CD4-positive, alpha-beta T cell treated with Interleukin-1 beta for 1 hour (primary cell): ENCODE measurements at places on chromosomes 1 and 21.

DNA sequence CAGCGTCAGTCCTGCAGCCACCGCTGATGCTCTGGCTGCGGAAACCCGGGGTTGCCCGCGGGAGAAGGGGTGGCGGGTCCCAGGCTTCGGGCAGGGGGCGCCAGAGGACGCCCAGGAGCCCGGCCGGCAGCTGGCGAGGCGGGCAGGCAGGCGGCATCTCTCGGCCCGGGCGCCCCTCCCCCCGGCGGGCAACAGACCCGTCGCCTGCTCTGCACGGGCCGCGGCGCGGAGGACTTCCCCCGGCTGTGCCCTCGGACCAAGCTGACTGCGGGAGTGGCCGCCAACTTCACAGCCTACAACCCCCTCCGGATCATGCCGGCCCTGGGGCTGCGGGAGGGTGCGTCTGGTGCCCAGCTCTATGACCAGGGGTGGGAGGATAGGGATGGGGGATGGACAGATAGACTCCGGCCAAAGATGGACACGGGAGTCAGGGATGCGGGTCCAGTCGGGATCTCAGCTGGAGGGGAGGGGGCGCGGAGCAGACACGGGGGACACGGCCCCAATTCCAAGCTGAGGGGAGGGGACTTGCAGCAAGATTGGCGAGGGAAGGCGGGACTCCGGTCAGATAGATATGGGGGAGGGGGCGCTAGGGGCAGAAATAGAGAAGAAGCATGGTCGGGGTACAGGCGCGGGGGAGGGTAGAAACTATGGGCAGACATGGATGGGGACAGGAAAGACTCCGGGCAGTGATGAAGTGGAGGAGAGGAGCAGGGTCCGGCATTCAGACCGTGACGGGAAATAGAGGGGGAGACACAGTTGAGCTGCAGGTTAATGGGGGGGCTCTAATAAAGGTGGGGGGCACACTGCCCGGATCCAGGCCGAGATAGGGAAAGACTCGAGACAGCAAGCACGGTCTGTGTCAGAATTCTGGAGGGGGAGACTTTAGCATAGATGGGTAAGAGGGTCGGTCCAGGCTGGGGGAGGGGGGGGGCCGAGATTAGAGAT is 1.1 kb downstream of the ADGRB2 start:
- DNase-seq, result peak; percentile 75

DNA sequence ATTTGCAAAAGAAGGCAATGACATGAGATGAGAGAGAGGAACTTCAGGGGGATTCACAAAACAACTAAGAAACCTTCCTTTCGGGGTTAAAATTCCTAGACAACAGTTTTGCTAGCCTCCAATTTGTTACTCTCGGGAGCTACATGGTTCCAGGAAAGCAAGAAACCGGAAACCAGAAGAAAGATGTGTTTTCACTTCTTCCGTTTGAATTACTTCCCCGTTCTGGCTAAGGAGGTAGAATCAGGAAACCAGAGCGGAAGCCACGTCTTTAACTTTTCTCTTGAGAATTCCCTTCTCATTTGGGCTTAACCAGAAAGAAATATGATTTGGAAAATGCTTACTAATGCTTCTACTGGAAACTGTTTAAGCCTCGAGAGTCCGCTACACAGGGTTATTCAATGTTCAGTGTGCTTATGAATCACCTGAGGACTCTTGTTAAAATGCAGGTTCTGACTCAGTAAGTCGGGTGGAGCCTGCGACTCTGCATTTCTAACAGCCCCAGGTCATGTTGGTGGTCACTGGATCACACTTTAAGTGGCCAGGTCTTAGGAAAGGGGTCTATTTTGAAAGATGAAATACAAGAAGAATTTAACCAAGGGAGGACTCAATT is 43.5 kb upstream of the MCOLN3 start:
- no peak for DNase-seq

DNA sequence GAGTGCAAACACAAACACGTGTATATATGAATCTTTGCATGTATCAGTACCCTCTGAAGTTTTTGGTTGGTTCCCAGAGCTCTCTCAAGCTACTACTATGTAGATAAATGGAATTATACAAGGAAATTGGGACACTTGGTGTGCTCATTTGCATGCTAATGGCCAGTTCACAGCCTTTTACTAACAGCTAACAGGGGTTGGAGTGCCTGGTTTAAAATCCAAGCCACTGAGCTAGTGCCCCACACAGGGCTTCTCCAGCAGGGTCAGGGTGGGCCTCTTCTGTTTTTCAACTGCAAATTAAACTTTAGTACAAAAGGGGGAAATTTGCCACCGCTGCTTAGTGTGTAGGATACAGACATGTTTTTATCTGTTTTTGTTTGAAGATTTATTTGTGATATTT is 121.0 kb downstream of the ATP5PO start:
- DNase-seq, result no peak

DNA sequence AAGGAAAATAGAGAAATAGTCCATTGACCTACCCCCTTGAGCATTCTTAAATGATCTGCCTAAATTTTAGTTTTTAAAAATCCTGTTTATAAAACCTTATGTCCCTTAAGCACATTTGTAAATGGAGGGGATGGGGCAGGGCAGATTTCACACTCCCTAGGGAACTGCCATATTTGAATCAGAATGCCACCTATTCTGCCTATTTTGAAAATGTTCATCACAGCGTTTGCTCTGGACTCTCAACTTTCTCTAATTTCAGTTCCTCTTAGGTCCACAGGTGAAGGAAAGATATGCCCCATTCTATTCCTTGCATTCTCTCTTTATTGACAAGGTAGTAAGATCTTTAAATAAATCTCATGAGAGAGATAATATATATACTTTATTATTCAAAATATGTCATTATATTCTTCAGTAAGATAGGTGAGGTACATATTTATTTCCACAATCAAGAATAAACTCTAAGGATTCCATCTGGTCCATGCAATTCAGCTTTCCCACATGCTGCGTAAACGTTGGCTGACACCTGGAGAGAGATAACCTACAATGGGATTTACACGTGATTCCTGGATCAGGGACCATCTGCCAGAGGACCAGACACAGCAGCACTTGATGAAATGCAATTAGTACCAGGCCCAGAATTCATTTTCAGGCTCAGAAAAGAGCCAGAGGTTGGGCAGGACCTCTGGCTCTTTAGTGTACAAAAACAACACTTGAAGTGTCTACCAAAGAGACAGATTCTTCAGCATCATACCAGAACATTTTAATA is 1.2 kb upstream of the LPGAT1 start:
- no peak for DNase-seq

- no peak for DNase-seq
Measured at GRCh38 chr1:225532240-225532944, 104.6 kb upstream of the LBR start.

GRCh38 chr1:184185347-184185746 is 133.8 kb downstream of the TSEN15 start:
- DNase-seq, result no peak

DNA sequence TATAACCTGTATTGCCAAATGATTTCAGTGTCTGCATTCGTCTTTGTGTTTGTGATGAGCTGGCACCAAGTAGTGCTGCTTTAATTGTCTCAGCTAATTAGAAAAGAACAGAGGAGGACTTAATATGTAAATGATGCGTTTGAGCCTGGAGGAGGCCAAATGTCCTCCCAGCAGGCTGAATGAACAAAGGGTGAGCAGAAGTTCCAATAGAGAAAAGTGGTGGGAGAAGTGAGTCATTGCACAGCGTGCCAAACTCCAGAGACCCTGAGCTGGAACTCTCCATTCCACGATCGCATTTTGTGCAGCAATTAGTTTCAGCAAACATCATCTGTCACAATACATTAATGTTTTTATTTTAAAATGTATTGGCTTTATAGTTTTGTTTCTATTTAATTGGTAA is 17.9 kb downstream of the ETV3L start:
- no peak for DNase-seq

GRCh38 chr1:164703463-164703862 is 144.5 kb downstream of the PBX1 start:
- no peak for DNase-seq

- DNase-seq, result no peak
Measured at GRCh38 chr1:59378621-59379370, 81.9 kb downstream of the FGGY start.

DNA sequence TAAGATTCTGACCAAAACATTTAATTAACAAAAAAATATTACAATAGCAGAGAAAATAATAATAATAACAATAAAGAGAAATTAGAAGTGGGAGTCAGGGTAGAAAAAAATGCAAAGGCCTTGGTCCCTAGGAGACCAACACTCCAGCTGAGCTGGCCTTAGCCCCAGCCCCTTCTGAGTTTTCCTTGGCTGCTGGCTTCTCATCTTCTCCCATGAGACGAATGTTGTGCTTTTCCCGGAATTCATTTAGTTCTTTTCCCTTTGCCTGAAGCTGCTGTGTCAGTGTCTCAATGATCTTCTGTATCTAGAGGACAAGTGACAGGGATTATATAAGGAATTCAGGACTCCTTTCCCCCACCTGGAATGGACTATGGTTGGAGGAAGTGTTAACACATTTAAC is 2.4 kb downstream of the KLHDC9 start:
- DNase-seq, result no peak

GRCh38 chr1:3956527-3957170 is 56.6 kb upstream of the C1orf174 start:
- DNase-seq, result no peak

DNA sequence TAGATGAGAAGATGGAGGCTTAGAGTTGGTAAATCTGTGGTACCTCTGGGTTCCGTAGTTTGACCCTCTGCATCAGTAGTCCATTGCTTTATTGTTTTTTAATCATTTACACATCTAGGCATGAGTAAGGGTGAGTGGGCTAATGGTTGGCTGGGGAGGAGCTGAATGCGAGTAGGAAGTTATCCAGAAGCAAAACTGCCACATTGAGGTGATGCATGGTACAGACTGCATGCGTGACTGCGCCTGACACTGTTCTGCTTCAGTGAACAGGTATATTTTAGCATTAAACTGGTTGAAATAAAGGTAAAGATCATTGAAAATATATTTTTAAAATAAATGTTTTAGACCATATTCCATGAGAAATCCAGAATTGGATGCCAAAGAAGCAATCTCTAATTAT is 4.4 kb downstream of the DNAJC16 start:
- no peak for DNase-seq

DNA sequence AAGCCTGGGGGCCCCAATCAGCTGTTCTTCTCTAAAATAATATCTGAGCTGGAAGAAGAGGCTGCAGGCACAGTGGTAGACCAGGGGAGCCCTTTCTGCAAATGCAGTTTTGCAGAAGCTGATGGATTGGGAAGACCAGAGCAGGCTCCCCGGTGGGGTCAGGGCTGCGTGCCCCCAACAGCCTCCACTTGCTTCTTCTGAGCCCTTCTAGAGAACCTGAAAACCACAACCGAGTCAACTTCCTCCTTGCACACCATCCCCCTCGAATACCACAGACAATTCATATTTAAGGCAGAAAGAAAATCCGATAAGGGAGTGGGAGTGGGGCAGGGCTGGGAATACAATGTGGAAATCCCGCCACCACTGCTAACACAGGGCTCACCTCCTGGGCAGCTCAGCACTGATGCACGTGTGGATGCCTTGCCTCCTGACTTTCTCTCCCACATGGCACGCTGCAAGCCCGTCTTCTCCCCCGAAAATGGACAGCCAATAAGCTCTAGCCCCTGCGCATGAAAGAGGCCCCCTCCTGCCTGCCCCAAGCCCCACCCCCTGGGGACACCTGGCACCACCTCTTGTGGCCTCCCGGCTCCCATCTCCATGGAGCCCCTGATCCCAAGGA is 25.4 kb upstream of the ALDH4A1 start:
- peak; percentile 50 for DNase-seq

DNA sequence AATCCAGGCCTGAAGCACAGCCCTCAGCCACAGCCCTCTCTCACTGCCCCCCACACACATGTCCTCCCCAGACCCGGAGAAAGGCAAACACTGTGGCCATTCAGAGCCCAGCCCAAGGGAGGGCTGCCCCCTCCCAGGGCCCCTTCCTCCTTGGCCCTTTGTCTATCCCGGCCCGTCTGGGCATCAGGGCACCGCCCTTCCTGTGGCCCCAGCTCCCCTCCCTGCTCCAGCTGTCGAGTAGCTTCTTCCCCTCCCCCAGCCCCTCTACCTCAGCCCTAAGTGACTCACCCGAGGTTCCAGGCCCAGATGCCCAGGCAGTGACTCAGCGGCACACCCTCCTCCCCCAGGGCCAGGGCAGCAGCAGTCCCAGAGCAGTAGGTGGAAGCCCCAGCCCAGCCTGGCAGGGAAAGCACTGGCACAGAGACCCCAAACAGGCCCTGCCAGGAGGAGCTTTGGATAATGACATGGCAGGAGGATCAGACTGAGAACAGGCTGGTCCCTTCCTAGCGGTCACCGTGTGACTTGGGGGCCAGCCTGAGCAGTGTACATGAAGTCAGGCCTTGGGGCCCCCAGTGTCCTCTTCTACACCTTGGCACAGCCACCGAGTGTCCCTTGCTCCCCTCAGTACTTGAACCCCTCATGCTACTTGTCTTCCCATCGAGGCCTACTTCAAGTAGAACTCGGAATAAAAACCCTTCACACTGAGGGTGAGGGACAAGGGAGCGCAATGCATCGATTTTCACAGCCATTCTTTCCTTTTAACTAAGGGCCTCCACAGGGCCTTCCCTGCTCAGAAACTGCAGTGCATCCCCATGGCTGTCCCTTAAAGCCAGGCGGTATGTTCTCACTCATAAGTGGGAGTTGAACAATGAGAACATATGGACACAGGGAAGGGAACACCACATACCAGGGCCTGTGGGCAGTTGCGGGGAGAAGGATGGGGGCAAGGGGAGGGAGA is 1.0 kb upstream of the S100A2 start:
- peak; percentile 78 for DNase-seq

DNA sequence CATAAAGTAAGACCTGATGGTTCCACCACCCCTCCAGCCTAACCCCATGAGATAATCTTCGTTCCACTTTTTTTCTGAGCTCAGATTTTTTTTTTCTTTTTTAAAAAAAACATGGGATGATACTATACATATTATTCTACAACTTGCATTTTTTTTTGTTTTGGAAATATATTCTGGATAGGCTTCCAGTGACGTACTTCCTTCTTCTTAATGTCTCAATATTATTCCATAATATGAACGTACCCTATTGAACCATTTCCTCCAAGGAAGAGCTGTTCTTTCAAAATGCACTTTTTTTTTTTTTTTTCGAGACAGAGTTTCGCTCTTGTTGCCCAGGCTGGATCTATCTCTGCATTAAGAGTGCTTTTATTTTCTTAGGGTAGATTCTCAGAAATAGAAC is 1.5 kb downstream of the EDEM3 start:
- DNase-seq, result no peak

- no peak for DNase-seq
Measured at GRCh38 chr1:236508593-236509027, 15.2 kb upstream of the LGALS8 start.

DNA sequence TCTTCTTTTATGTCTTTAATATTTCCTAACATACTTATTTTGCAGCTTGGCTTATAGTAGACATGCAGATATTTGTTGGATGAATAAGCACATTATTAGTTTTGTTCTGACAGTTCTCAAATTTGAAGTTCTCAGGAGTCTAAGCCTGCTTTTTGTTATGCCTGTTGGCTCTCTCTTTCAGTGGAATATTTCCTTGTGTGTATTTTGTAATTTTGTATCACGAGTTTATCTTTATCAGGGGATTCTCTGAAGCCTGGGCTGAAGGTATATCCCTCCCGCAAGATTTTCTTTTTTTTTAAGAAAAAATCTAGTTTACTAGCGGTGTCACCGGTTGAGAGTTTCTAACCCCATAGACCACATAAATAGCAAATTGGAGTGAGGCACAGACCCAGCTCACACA is 105.9 kb downstream of the RGL1 start:
- DNase-seq, result no peak
